ENCODE measurements at places on chromosomes 16 and 17.

DNA sequence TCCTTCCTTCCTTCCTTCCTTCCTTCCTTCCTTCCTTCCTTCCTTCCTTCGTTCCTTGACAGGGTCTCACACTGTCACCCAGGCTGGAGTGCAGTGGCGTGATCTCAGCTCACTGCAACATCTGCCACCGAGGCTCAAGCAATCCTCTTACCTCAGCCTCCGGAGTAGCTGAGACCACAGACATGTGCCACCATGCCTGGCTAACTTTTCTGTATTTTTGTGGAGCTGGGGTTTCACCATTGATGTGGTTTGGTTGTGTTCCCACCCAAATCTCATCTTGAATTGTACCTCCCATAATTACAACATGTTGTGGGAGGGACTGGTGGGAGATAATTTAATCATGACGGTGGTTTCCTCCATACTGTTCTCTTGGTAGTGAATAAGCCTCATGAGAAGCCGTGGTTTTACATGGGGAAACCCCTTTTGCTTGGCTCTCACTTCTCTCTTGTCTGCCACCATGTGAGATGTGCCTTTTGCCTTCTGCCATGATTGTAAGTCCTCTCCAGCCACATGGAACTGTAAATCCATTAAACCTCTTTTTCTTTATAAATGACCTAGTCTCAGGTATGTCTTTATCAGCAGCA lies 90.3 kb upstream of the MPHOSPH6 start:
- no peak for DNase-seq

- DNase-seq, result no peak
Observed at GRCh38 chr16:30903596-30903995, 7.2 kb downstream of the CTF1 start.

GRCh38 chr17:35041390-35041789 lies 22.1 kb downstream of the RFFL start:
- no peak for DNase-seq

GRCh38 chr16:67547423-67548264 lies 14.7 kb upstream of the CTCF start:
- DNase-seq, result peak; percentile 41

GRCh38 chr17:57034807-57035754 lies 50.0 kb upstream of the AKAP1 start:
- no peak for DNase-seq

Data from right forelimb (tissue), 1 donor.